ENCODE measurements at places on chromosomes 1 and 21.

- DNase-seq = no peak
These were observed 135.7 kb upstream of the SLC45A1 start for GRCh38 chr1:8182034-8182761.

GRCh38 chr1:42456754-42457089 is 379 bp downstream of the PPCS start:
- DNase-seq = peak; percentile 20

- DNase-seq = no peak
These were observed 595 bp downstream of the GABRD start for GRCh38 chr1:2019571-2020309.

DNA sequence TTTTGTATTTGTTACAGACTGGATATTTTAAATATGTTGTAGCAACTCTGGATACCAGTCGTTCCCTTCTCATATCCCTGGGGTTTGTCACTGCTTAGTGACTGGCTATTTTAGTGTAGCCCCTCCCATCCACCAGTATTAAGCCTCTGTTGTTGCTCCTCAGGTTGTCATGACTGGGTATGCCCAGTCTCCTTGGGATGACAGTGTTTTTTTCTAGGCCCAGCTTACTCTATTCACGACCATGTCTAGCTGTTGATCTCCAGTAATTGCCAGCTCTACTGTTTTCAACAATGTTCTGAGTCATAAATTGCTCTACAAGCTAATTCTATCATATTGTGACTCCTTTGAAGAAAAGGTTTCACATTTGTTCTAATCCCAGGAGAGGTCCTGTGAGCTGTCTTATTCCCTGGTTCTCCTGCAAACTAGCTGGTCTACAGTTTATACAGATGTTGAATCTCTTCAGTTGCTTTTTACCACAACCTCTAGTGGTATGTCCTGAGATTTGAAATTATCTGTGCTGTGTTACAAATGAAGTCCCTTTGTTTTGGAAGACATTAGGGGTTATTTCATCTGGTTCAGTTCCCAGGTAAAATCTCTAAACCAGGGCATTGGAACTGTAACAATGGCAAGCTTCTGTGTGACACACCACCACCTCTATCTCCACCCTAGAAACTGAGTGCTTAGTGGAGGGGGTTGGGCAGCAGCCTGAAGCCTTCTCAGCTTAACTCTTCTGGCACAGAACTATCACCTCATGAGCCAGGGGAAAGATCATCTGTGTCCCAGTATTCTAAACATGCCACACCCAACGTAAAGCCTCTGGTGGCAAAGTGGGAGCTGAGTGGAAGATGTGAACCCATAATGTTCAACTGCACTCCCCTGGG is 124.6 kb downstream of the TRIM33 start:
- DNase-seq = no peak

GRCh38 chr1:168623003-168623828 is 46.8 kb downstream of the XCL1 start:
- no peak for DNase-seq

- no peak for DNase-seq
These were observed 253.8 kb upstream of the RAB4A start for GRCh38 chr1:229017091-229017490.

GRCh38 chr21:37206496-37206895 is 60.6 kb downstream of the VPS26C start:
- DNase-seq = no peak

- no peak for DNase-seq
These were observed 1.4 kb upstream of the VAMP4 start for GRCh38 chr1:171743081-171743870.

DNA sequence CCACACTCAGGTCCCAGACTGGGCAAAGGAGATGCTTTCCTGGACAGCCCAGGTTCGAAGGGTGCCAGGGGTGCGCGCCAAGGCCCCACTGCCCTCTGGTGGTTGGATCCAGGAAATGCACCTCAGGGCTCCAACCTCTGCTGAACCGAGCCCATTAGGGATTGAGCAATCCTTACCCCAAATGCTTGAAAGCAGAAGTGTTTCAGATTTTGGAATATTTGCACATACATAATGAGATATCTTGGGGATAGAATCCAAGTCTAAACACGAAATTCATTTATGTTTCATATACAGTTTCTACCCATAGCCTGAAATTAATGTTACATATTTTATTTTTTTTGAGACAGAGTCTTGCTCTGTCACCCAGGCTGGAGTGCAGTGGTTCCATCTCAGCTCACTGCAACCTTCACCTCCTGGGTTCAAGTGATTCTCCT is 57.4 kb downstream of the SLC9A1 start:
- peak; percentile 53 for DNase-seq

DNA sequence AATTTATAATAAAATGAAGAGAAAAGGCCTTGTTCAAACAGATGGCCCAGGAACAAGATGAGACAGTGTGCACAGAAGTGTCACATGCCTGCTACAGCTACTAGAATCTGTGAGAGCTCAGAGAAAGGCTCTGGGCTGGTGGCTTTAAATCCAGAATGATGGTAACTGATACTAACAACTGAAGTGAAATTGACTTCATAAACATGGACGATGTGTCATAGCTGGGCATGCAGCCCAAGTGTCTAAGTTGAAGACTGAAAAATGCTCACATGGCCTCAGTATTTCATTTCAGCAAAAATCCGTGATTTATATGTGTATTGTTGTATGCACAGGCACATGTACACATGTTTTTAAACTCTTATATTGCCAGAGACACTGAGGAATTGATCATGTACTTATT is 208.3 kb upstream of the RUNX1 start:
- no peak for DNase-seq

GRCh38 chr1:109712321-109712864 is 342 bp downstream of the GSTM5 start:
- no peak for DNase-seq

GRCh38 chr21:45408801-45409261 is 3.9 kb downstream of the COL18A1 start:
- DNase-seq = no peak

DNA sequence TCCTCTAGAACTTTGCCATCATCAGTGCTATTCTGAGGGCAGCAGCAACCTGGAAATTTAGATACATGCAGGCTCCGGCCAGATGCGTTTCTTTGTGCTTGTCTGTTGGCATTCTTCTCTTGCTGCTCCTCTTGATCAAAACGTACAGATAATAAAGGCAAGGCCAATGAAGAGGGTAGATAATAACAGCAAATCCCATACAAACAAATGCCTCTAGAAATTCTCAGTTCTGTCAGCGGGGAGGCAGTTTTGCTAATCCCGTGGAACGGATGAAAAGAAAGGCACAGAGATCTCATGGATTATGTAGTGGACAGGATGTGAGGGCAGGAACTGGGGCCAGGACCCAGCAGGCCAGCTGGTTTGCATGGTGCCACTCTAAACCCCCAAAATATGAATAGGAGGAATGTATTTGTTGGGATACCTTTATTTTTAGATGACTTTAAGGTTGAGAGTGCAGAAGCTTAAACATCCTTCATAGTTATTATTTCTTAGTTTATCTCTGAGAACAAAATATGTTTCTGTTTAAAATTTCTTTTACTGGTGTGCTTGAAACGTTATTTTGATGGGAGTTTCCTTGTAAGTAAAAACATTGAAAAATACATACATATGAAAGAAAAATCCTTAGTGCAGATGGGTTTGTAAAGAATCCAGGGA is 1.5 kb downstream of the ITSN1 start:
- no peak for DNase-seq

DNA sequence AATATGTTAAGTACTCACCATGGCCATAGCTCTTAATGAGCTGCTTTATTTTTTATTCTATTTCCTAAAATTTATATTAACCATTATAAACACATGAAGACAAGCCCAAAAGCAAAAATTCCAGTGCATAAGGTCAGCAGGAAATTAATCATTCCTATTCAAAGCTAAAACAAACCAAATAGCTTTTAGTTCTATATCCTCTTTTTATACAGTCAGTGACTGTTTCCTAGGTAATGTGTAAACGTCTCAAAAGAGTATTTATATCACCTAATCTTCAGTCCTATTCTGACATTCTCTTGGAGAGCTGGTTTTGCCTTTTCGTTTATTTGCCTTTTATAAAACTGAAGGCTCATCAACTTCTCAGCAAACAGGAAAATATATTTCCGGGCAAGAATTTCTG is 4.2 kb downstream of the GOLPH3L start:
- DNase-seq = no peak

GRCh38 chr1:230818901-230819300 is 49.4 kb downstream of the C1orf198 start:
- no peak for DNase-seq

DNA sequence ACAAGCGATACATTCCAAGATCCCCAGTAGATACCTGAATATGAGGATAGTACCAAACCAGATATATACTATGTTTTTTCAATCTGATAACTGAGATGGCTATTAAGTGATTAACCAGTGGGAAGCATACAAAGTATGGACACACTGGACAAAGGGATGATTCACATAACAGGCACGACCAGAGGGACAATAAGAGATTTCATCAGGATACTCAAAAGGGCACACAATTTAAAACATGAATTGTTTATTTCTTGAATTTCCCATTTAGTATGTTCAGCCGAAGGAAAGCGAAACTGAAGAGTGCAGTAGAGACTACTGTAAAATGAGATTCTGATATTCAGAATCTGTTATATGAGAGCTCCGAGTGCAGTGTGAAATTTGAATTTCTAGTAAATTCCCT is 10.6 kb downstream of the ZZZ3 start:
- no peak for DNase-seq

DNA sequence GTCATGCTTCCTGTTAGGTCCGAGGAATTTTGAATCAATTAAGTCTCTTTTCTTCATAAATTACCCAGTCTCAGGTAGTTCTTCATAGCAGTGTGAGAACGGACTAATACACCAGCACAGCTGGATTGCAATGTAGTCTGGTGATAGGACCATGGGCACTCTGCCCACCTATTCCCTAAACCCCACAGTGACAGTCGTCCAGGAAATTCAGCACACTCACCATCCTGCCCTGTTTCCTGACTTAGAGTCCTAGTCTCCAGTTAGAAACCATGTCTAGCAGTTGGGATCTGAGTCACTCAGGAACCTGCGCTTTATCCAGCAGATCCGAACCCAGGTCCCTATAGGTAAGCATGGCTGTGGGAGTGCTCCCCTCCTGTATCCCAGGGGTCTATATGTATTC is 149.3 kb upstream of the TNR start:
- no peak for DNase-seq

DNA sequence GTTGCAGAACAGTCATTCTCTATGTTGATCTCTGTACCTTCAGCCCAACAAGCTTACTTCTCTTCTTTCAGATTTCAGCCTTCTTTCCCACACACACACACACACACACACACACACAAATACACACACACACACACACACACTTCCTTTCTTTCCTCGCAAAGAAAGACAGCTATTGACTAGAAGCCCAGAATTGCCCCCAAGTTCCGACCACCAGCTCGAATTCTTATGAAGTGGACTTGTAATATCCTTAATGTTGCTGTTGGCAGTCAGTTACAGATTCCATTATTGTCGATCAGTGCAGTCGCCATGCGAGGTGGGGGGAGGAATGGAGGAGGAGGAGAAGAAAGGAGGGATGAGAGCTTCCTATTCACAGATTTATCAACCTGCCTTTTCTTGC is 125.5 kb downstream of the CLEC20A start:
- DNase-seq = no peak

DNA sequence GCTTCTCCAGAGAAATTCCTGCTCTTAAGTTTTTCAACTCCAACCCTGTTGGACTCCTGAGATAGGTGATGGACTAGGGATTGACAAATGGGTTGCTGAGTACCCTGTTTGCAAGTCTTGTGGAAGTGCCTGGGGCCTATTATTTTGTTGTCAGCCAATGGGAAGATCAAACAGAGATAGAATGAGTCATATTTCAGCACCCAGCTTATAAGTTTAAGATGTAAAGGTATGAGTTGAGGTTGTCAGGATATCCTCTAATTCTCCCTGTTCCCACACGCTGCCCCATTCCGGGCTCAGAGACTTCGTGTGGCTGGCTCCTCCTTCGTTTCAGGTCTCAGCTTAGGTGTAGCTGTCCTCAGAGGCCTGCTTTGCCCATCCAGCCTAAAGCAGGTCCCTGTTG is 91.8 kb downstream of the CENPF start:
- no peak for DNase-seq

GRCh38 chr1:109251277-109252166 is 2.2 kb downstream of the CELSR2 start:
- DNase-seq = no peak

DNA sequence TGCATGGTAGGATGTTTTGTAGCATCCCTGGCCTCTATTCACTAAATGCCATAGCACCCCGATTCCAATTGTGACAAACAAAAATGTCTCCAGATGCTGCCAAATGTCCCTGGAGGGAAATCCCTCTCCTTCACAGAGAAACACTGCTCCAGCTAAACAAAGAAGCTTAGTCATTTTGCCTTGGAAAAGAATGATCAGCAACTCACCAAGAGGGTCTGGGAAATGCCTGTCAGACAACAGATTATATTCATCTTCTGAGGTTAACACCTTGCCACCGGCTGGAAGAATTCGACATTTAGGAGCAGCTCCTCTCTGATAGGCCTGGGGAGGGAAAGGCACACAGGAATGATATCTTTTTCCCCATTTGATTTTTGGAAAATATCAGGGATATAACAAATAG is 84.4 kb downstream of the NIBAN1 start:
- no peak for DNase-seq

DNA sequence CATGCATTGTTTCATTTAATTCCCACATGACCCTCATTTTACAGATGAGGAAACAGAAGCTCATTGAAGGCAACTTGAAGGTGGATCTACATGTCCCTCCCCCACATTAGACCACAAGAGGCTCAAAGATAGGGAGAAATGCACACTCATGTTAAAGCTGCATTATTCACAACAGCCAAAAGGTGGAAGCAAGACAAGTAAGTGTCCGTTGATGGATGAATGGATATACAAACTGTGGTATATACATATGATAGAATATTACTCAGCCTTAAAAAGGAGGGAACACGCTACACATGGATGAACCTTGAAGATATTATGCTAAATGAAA is 149.7 kb upstream of the JUN start:
- DNase-seq = no peak

GRCh38 chr1:38151399-38151798 is 104.8 kb upstream of the POU3F1 start:
- DNase-seq = no peak

DNA sequence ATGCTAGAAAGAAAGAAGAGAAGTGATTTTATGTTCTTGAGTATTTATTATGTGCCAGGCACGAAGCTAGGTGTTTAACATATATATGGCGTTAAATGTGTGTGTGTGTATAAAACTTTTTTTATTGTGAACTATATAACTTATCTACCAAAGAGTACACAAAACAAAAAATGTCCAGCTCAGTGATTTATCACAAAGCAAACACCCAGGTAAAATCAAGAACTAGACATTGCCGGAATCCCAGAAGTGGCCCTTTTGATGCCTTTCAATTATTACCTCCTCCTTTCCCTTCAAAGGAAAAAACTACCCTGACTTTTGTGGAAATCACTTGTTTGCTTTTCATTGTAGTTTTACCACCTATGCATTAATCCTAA is 40.5 kb upstream of the ZNF648 start:
- DNase-seq = no peak

GRCh38 chr1:156549831-156550230 is 22.5 kb downstream of the IQGAP3 start:
- DNase-seq = no peak

Data from stimulated activated CD8-positive, alpha-beta memory T cell treated with anti-CD3 and anti-CD28 coated beads, Interleukin-7, amount 100 ng/mL, for 24 hours (primary cell).